Motor neuron (in vitro differentiated cells): ENCODE measurements at places on chromosomes 16 and 17.

DNA sequence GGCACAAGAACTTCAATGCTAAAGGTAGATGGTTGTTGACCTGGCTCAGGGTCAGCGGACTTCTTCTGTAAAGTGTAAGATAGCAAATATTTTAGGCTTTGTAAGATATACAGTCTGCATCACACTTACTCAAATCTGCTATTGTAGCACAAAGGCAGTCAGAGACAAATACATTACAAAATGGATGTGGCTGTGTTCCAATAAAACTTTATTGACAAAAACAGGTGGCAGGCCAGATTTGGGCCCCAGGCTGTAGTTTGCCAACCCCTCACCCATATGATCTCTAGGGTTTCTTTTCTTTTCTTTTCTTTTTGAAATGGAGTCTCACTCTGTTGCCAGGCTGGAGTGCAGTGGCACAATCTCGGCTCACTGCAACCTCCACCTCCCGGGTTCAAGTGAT, 39.5 kb upstream of the TMEM132E start:
- no peak for ATAC-seq

DNA sequence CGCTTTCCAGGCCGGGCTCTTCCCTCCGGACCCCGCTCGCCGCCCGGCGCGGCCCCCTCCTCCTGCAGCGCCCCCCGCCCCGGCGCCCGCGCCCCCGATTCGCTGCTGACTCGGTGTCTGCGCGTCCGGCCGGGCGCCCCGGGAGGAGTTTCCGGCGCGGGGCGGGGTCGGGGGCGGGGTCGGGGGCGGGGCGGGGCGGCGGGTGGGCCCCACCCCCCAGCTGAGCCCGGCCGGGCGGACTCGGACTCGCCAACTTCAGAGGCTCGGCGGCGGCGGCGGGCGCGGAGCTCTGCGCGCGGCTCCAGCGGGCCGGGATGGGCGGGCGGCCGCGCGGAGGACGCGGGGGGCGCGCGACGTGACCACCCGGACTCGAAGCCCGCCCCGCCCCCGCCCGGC, at the start of gene METRNL:
METRNL (plus strand) TSS at position 258 of the 396 bp plus-strand sequence. CDS start 207 bp downstream, outside the sequence.
- ATAC-seq = peak; percentile 52

DNA sequence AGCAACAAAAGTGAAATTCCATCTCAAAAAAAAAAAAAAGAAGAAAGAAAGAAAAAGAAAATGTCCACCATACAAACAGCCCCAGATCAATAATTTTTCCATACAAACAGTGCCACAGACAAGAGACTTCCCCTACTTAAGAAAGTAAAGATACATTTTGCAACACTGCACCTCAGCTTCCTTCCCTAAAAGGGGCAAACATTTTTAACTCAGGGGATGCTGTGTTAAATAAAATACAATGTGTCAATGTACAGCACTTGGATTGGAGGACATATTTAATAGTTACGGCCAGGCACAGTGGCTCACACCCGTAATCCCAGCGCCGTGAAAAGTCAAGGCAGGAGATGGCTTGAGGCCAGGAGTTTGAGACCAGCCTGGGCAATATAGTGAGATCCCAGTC, 22.3 kb downstream of the MYH11 start:
- ATAC-seq = no peak

- ATAC-seq = no peak
These were observed 12.3 kb upstream of the ADCY7 start for GRCh38 chr16:50254072-50254471.

- no peak for ATAC-seq
These were observed 3.6 kb downstream of the ENDOV start for GRCh38 chr17:80418589-80418988.

DNA sequence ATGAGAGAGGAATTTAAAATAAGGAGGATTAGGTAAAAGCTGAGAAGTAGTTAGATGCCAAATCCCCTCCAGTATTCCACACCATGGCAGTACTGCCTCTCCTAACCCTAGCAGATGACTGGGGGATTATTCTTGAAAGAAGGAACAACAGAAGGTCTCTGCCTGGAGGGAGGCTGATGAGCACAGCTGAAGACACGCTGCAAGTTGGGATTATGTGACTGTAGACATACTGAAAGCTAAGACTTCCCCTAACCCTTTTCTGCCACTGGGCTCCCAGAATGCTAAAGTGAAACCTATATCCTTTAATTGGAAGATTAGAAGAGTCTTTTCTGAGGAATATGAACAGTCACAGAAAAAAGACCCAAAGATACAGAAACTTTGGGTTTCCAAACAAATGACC, 27.7 kb upstream of the SLC46A1 start:
- ATAC-seq = no peak

GRCh38 chr17:40810494-40810893, 10.7 kb upstream of the KRT28 start:
- ATAC-seq = no peak

- no peak for ATAC-seq
These were observed 1.4 kb upstream of the FOXC2 start for GRCh38 chr16:86565181-86565631.

- no peak for ATAC-seq
These were observed 15.6 kb upstream of the PMFBP1 start for GRCh38 chr16:72187551-72187950.

GRCh38 chr17:32111141-32111771, 31.0 kb upstream of the RHOT1 start:
- ATAC-seq = peak; percentile 76

DNA sequence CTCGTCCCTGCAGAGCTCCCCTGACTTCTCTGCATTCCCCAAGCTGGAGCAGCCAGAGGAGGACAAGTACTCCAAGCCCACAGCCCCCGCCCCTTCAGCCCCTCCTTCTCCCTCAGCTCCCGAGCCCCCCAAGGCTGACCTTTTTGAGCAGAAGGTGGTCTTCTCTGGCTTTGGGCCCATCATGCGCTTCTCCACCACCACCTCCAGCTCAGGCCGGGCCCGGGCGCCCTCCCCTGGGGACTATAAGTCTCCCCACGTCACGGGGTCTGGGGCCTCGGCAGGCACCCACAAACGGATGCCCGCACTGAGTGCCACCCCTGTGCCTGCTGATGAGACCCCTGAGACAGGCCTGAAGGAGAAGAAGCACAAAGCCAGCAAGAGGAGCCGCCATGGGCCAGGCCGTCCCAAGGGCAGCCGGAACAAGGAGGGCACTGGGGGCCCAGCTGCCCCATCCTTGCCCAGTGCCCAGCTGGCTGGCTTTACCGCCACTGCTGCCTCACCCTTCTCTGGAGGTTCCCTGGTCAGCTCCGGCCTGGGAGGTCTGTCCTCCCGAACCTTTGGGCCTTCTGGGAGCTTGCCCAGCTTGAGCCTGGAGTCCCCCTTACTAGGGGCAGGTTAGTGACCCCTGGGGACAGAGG, 11.4 kb downstream of the MLLT6 start:
- no peak for ATAC-seq

- ATAC-seq = no peak
These were observed 1.5 kb downstream of the XPO6 start for GRCh38 chr16:28210264-28210663.

- no peak for ATAC-seq
These were observed 322.0 kb downstream of the MAF start for GRCh38 chr16:79278506-79278905.

- ATAC-seq = peak; percentile 33
These were observed 190.9 kb downstream of the CCDC182 start for GRCh38 chr17:57553991-57554825.

GRCh38 chr16:10081201-10081940, 100.9 kb downstream of the GRIN2A start:
- ATAC-seq = peak; percentile 11

DNA sequence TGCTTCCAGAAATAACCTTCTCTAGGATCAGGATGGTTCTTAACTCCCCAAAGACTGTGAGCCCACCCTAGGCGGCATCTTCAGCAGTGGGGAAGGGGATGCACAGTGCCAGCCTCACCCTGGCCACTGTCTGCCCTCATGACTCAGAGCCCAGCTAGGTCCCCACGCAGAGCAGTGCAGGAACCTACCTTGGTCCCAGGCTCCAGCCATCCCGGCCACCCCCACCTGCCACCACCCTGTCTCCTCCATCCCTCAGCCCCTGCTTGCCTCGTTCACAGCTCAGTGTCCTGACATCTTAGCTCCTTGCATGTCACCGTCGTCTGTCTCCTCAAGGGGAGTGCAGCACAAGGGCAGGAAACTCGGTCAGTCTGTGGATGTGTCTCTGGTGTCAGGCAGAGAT, 16.1 kb upstream of the KRTAP17-1 start:
- no peak for ATAC-seq

GRCh38 chr17:13002761-13003453, 14.9 kb downstream of the ELAC2 start:
- ATAC-seq = peak; percentile 69

DNA sequence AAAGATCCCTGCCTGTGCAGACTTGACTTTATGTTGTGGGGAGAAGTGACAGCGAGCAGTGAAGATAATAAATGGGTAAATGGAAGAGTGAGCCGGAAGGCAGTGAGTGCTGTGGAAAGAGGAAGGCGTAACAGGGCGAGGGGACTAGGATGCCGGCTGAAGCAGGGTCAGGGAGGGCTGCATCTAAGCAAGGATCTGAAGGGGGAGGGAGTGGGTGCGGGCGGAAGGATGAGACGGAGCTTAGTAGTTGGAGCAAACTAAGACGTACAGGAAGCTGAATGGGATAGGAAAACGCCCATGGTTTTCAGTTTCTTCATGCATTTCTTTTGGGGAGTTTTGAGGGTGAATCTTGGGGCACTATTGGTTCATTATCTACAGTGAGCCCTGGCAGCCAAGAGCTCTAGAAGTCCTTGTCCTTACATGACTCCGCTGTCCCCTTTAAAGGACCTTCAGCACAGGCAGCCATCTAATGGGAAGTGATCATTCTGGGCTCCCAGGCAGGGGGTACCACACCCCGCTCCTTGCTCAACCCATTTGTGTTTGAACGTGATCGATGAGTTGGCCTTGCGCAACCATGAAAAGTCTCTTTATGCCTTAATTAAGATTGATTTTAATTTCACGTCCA, 10.4 kb upstream of the NAT9 start:
- ATAC-seq = no peak

DNA sequence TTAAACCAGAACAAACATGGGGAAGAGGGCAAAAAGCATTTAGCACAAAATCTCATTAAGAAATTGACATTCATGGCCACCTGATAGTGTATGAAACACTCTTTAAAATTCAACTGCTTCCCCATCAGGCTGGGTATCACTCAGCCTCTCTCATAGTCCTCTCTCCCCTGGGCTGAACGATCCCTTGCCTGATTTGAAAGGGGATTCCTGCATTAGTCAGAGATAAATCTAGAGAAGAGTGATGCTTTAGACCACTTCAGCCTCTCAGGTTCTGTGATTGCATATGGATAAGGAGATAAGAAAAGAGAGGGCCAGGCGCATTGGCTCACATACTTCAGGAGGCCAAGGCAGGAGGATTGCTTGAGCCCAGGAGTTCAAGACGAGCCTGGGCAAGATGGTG, 280.0 kb downstream of the SOX9 start:
- no peak for ATAC-seq

DNA sequence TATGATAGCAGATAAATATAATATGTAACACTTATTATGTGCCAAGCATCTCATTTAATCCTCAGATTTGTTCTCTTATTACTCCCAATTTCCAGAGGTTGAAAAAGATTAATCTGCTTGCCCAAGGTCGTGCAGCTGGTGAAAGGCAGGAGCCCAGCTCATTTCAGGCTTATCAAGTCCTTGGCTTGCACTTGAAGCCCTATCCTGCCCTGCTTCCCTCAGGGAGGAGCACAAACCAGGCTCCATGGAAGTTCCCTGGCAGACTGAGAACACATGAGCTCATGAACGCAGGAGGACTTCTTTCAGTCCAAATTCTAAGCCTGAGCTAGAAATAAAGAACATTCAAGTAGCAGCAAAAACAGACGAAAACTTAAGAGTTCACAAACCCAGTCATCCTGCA, 74.8 kb downstream of the USP31 start:
- no peak for ATAC-seq

DNA sequence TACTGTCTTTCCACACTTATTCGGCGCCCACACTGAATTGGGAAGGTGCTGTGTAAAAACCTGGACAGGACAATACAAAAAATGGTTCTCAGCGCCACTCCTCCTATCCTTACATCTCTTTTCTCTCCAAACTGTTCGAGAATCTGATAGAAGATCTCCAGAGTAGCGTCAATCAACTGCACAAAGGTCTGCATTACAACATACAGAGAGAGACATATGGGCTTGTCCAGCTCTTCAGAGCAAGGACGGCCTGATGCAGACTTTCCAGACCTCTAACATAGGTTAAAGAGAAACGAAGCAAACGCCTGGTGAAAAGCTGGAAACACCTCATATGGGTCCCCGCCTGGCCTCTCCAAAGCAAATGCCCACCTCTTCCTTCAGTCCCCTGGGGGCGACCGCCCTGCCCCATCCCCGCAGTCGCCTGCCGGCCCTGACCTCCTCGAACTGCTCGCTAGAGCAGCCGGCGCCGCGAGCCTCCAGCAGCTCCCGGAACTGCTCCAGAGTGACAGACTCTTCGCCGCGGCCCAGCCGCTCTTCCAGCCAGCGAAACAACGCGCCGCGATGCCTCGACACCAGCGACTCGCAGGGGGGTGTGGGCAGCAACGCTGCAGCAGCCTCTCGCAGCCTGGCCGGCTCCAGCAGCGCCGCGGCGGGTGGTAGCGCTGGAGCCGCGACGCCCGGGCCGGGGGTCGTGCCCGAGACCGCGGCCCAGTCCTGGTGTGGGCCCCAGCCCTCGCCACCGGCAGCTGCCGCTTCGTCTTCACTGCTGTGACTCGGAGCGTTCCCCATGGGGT, 526 bp downstream of the ZZEF1 start:
- peak; percentile 16 for ATAC-seq

DNA sequence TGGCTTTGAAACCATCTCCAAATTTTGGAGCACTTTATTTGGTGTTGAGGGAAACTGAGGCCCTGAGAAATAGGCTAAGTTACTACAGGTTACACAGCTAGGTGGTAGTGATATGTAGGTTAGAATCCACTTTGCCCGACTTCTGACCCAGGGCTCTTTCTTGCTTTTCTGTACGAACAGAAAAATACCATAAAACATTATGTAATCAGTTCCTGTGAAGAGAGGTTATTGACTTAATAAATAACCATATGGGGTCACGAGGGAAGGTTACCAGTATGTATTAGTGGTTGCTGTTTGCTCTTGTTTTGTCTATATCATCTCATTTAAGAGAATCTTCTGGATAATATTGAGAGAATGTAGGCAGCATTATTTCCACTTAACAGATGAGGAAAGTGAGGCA, 172.2 kb upstream of the MAF start:
- ATAC-seq = no peak

- ATAC-seq = no peak
These were observed 16.6 kb downstream of the PMM2 start for GRCh38 chr16:8814095-8814806.

GRCh38 chr16:5386989-5387388, 289.4 kb upstream of the EEF2KMT start:
- no peak for ATAC-seq

GRCh38 chr16:3642397-3643094, 11.9 kb upstream of the DNASE1 start:
- ATAC-seq = peak; percentile 75

DNA sequence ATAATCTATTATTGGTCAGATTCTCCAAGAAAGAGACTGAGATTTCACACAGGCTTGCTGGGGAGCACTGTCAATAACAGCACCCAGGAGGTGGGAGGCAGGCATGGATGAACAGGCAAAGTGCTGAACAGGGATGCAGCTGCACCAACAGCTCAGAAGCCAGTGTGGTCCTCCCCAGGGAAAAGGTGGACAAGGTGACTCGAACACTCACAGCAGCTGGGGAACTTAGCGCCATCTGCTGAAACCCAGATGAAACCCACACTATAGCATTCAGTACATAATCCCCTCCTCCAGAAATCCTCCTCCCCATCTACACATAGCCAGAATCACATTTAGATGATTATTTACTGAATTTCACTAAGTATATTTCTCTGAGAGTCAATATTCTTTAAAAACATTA, 255.2 kb upstream of the WSB1 start:
- ATAC-seq = no peak

GRCh38 chr17:60327134-60327900, 64.6 kb downstream of the USP32 start:
- peak; percentile 90 for ATAC-seq
